ENCODE measurements at places on chromosomes 13 and 19.
A peak's percentile ranks its signal among the peaks of the same experiment; 100 is the strongest.

DNA sequence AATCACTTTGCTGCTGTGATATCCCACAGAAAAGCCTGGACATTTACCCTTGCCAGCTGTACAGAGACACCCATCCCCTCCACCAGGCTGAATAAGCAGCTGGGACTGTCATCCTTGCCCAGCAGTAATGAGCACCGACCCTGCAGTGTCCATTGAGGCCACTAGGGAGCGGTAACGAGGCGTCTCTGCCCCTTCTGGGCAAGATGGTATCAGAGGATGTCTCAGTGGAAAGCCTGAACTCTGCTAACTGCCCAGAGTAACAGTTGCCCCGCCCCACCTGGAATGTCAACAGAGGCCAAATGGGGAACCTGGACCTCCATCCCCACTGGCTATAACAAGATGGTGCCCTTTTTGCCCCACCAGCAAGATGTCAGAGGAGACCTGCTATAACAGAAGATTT lies 22.8 kb upstream of the CEACAM20 start:
- DNase-seq, result peak; percentile 79

GRCh38 chr19:18197941-18198340 lies 4.9 kb downstream of the MPV17L2 start:
- no peak for DNase-seq

DNA sequence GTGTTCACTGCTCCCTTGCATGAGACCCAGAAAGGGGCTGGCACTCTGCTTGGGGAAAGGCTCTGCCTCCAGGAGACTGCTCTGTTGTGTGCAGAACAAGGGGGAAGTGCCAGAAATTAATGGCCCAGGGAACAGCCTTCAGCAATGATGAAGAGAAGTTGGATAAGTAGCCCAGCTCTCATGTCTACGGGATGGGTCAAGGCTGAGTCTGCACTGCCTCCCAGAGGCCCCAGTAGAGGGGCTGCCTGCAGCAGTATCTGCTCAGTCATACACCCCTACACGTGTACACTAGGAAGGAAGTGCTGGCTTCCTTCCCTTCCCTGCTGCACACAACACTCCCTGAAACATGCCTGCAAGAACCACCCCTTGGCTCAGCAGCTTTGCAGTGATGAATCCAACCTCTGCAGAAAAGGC lies 54.6 kb upstream of the URI1 start:
- no peak for DNase-seq

DNA sequence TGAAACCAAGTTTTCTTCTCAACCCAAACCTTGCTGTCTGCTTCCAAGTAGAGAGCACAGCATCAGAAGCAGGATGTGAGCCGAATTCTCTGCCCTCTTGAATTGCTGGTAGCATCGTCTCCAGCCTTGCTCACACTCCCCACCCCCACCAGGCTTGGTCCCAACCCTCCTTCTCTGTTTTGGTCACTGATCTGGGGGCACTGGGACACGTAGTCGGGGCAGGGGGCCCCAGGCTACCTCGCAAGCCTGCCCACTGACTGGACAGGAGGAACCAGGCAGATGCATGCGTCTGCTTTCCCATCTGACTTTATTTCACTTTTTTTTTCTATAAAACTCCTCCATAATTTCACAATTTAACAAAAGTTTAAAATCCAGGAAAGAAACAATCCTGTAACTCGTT lies 69.7 kb downstream of the MLLT1 start:
- no peak for DNase-seq

GRCh38 chr19:14432791-14433553 lies at the start of gene PKN1:
Gene PKN1 (plus strand): TSS chr19:14433306. CDS start chr19:14433522, 216 bp downstream.
- no peak for DNase-seq

- DNase-seq, result peak; percentile 43
Measured at GRCh38 chr13:30659980-30660379, 42.3 kb downstream of the USPL1 start.

GRCh38 chr13:42495255-42495654 lies 78.7 kb upstream of the TNFSF11 start:
- DNase-seq, result peak; percentile 71

DNA sequence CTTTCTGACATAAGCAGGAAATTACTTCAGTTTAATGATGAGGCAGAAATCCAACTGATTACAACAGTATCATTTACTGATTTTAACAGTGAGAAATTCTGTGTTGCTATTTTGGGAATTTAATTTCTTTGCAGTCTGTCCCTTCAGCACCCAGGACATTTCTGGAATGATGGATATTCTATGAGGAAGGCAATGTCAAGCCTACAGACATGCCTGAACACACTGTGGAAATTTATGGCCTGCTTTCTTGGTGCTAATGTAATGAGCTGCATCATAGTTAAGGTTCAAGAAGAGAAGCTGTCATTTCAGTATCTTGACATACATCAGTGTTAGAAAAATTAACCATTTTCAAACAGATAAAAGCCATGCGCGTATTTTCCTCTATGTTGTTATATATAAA lies 87.7 kb downstream of the SLITRK1 start:
- DNase-seq, result no peak

- DNase-seq, result no peak
Measured at GRCh38 chr19:645912-646778, 6.5 kb downstream of the FGF22 start.

GRCh38 chr13:53126841-53127245 lies 98.2 kb downstream of the OLFM4 start:
- no peak for DNase-seq

- DNase-seq, result no peak
Measured at GRCh38 chr19:51792932-51793331, 2.0 kb upstream of the FPR3 start.

DNA sequence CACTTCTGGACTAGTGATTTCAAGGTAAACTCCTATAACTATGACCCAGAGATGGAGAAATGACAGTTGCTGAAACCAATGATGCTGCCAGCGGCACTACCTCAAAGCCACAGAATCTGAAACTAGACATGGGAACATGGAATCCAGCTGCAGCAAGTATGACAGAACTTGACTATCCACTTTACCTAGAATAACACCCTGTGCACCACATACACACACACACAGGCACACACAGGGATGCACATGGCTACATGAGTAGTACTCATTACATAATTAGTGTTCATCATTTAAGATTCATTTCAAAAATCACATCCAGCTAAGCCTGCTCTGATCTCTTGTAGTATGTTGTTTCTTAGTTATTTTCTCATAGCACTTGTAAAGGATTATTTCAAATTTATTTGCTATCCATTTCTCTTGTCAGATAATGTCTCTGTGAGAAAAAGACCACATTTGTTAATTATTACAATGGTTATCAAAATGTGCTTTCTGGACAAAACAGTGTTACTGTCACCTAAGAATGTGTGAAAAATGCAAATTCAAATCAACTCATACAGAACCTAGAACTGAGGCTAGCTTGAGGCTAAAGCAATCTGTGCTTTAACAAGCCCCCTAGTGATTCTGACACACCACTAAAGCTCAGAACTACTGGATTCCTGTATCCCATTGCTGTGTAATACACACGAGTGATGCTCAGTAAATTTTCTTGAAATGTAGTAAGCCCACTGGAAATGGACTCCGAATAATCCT lies 59.4 kb downstream of the WTIP start:
- DNase-seq, result no peak
